Activated CD8-positive, alpha-beta memory T cell treated with anti-CD3 and anti-CD28 coated beads for 48 hours (primary cell): ENCODE measurements at places on chromosomes 12 and 14.

DNA sequence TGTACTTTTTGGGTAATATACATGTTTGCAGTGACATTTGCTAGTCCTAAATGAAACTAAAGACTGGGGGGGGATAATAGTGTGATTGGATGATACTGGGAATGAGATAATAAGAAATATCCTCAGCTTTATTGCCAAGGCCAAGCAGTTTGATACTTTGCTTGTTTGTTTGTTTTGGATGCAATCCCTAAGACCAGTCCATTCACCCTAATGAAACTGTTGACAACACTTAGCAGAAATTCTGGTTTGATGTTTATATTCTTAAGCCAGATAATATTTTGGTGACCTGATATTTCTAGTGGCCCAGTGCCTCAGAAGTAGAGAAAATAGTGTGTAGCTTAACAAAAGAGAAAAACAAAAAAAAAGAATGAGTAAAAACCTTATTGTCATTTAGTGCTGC is 1.8 kb downstream of the PHC1 start:
- no peak for DNase-seq

DNA sequence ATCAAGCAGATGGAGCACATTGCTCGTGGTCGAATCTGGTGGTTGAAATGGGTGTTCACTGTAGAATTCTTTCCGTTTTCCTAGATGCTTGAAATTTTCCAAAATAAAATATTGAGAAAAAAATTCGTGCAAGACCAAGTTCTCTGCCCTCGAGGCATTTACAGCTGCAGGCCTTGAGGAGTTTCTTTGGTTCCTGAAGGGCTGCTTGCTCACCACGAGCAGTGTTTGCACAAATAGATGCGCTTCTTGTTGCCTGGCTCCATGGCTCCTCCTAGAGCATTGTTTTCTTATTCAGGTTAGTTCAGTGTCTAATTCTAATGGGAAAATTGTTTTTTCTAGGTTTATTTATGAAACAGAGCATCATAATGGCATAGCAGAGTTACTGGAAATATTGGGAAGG is 74.5 kb upstream of the DYNC1H1 start:
- no peak for DNase-seq

GRCh38 chr12:6321905-6322304 is 11.4 kb downstream of the PLEKHG6 start:
- DNase-seq = no peak

DNA sequence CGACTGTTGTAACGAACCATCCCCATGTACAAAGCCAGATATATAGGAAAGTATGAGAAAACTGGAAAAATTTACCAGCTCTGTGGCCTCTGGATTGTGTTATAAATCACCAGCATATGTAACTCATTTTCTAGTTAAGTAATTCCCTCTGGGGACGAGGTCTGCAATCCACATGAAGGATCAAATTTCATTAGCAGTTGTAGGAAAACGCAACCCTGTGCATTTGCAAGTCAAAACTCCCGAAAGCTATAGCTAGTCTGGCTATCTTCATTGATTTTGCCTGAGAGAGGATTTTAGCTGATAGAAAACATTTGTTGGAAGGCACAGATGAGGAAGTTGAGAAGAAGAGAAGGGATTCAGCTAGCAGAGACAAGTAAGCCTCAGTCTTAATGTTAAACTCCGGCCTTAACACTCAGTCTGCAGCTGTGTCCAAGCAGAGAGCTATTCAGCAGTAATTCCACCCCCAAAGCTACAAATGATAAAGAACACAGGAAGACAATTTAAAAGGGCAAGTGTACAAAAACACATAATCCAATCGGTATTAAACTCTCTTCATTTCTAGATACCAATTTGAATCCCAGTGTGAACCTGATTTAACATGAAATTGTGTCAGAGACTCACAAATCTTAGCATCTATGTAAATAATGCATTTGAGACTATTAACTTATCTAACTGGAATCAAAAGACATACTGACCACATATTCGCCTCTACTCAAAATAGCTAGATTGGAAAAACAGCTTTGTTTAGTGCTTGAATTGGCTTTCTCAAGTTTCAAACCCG is 54.2 kb upstream of the CERS5 start:
- DNase-seq = no peak

DNA sequence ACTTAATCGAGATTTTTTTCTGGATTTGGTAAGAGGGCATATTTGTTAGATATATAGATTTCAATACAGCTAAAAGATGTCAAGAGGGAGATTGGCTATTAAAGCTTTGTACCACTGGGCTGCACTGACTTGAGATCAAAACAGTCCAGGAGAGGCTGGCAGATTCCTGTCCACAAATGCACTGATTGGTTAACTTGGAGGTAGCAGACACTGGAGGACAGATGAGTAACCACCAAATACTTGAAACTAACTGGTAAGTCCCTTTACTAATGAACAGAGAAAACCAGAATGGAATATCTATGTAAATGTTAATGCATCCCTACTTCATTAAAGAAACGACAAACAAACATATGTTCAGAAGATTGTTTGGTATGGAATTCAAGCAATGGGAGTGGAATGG is 416.6 kb downstream of the LRIG3 start:
- DNase-seq = no peak

GRCh38 chr12:4114986-4115385 is 158.6 kb upstream of the CCND2 start:
- no peak for DNase-seq

- no peak for DNase-seq
These were observed 3.0 kb upstream of the METTL17 start for GRCh38 chr14:20986811-20987210.
